Lung microvascular endothelial cell (primary cell): ENCODE measurements at places on chromosomes 6 and 20. TPM values are rescaled to one million over a fixed set of nuclear protein-coding genes. Genes with fewer than 3 reads are reported as not detected.

MUCL3 gene
- total RNA-seq, result not detected in 2 replicates

ZSCAN16 gene
- total RNA-seq, result 12.0 and 14.9 TPM in 2 replicates

PPP1R16B gene
- 163 and 169 TPM in 2 replicates for total RNA-seq

TREM2 gene
- not detected in 2 replicates for total RNA-seq

PNLDC1 gene
- not detected in 2 replicates for total RNA-seq

TINAG gene
- not detected in 2 replicates for total RNA-seq

SNAP91 gene
- 0.22 and 0.40 TPM in 2 replicates for total RNA-seq

PROCR gene
- 169 and 328 TPM in 2 replicates for total RNA-seq

FAM209A gene
- total RNA-seq, result not detected in 2 replicates

ZSCAN31 gene
- total RNA-seq, result 8.1 and 9.1 TPM in 2 replicates

ERVFRD-1 gene
- total RNA-seq, result under 0.01 TPM in 1 of 2 replicates, not detected in the other

BNIP5 gene
- total RNA-seq, result not detected in 2 replicates

ARMC12 gene
- 0.22 and 0.40 TPM in 2 replicates for total RNA-seq

CPXM1 gene
- 0.22 and 0.79 TPM in 2 replicates for total RNA-seq

MEI4 gene
- total RNA-seq, result not detected in 2 replicates

OR2B3 gene
- not detected in 2 replicates for total RNA-seq

- DNase-seq, result peak; percentile 29
Measured at GRCh38 chr6:72245565-72245964, 359.2 kb downstream of the RIMS1 start.

GRCh38 chr6:86355271-86355670, 582.1 kb upstream of the HTR1E start:
- no peak for DNase-seq

DNA sequence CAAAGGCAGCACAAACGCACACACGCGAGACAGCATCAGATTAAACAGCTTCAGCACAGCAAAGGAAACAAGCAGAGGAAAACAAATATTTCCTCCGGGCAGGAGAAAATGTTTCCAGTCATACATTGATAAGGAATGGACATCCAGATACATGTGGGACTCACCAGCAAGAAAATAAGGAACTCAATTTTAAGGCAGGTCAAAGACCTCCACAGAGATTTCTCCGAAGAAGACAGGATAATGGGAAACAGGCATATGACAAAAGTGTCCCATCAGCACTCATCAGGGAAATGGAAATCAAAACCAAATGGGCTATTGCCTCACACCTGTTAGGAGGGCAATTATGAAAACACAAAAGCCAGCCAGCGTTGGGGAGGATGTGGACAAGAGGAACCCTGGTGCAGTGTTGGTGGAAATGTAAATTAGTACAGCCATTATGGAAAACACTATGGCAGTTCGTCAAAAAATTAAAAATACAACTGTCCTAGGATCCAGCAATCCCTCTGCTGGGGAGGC, 9.7 kb upstream of the SLCO4A1 start:
- peak; percentile 54 for DNase-seq

GRCh38 chr20:38554986-38555385, 26.0 kb upstream of the ADIG start:
- DNase-seq, result no peak

DNA sequence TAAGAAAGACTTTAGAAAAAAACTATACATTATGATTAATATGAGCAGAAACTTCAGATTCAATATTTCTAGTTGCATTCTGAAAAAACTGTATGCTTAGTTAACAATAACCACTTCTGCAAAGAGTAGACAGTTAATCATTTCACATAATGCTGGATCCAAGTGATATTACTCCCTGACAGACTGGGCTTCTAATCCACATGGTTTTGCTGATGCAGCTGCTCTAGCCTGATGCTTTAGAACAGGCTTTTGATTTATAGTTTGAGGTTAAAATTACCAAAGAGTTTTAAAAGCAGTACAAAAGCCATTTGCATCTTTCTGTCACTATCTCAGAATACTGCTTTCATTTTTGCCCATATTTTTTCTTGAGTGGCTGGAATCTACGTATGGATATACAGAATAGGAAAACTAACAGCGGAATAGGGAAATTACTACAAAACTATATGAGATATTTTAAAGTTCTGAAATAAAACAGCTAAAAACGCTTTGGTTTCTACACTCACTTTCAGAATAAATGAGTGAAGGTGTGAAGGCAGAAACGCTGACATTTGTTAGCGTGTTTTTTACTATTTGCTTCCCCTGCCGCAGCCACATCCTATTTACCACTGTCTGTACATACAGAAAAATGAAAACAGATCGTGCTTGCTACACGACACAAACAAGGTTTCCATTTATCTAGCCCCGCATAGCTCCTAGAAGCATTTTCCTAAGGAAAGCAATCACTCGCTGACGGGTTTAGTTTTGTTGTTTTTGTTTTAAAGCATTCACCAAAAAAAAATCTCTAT, 61.7 kb downstream of the METTL24 start:
- DNase-seq, result no peak

- DNase-seq, result peak; percentile 93
Measured at GRCh38 chr6:142846883-142847287, 98.1 kb downstream of the HIVEP2 start.

DNA sequence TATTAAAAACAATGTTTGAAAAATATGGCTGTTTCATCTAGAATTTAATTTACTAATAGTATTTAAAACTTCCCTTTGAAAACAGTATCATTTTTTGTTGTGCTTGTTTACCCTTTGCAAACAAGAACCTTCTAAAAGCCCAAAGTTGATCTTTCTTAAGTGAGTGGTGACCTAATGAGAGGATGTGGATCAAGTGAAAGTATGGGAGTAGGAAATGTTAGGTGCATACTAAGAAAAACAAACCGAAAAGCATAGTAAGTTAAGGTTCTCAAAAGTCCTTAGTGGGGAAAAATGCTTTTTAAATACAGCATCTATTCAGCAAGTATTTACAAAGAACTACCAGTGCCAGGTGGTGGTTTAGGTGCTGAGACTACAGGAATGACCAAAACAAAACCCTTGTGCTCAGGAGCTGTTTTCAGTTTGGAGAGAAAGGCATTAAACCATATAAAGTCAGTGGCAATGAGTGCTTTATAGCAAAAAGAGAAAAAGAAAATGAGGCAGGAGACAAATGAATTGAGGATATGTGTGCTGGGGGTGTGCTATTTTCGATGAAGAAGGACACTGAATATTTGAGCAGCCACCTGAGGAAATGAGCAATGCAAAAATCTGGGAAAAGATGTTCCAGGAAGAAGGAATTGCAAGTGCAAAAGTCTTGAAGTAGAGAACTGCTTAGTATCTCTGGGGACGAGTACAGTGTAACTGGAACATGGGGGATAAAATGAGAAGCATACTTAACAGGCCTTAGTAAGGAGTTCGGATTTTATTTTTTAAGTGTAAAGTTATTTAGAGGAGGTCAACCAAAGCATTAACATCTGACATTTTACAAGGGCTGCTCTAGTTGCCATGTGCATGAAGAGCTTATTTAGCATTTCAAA, 24.0 kb downstream of the RNF146 start:
- DNase-seq, result no peak

GRCh38 chr20:57866250-57867106, 156.7 kb upstream of the PMEPA1 start:
- no peak for DNase-seq

- no peak for DNase-seq
Measured at GRCh38 chr20:24708411-24709295, 239.2 kb downstream of the SYNDIG1 start.

GRCh38 chr6:90446164-90446563, 140.7 kb downstream of the MAP3K7 start:
- peak; percentile 14 for DNase-seq

GRCh38 chr6:14127611-14128010, 10.0 kb downstream of the CD83 start:
- DNase-seq, result no peak

DNA sequence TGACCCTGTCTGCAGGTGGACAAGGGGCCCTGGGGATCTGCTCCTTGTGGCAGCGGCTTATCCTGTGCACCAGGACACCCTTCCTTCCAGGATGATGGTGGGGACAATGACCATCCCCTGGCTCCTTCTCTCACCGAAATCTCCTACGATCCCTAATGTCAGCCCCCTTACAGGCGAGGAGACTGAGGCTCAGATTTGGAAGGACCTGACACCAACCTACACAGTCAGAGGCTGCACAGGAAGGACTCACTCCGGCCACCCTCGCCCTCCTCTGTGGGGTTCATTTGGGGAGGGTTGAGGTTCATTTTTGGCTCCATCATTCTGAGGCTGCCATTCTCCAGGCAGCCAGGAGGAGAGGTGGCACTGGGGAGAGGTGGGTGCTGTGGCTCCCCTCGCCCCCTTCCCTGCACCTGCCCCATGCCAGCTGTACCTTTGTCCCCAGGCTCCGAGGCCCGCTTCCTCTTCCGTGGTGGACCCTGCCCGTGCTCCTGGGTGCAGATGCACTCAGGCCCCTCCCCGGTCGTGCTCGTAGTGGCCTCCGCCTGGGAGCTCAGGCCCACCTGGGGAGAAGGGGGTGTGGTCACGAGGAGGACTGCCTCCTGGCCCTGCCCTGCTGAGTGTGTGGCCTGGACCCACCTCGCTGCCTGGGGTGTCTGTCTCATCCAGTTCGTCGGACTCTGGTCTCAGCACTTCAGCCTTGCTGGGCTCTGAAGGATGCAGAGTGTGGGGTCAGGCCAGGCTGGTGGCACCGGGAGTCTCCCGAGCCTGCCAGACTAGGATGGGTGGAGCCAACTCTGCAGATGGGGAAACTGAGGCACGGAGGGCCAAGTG, 5.3 kb upstream of the CABLES2 start:
- no peak for DNase-seq

DNA sequence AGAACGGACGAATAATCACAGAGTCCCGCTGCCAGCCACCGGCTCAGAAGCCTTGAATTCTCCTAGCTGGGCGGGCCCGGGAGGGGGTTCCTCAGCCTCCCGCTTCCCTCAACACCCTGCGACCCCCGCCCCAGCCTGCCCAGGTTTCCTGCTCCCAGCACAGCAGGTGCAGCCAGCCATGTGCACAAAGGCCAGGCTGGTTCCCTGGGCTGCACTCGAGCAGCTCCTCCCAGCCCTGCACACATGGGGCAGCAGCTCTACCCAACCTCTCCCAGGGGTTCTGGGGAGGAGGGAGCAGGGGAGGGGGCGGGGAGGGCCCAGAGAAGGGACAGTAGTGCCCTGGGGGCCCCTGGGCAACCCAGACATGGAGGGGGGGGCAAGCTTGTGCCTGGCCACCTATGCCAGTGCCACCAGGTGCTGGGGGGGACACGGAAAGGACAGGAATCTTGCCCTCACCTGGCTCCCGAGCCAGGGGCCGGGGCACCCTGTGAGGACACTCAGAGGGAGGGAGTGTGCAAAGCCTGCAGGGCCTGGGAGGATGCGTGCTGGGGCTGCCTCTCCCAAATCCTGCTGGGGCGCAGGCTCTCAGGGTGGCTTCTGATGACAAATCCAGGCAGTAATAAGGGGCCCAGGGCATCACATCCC, 1.2 kb upstream of the NTSR1 start:
- DNase-seq, result no peak

GRCh38 chr20:8829256-8829655, 239.6 kb upstream of the PLCB4 start:
- no peak for DNase-seq

DNA sequence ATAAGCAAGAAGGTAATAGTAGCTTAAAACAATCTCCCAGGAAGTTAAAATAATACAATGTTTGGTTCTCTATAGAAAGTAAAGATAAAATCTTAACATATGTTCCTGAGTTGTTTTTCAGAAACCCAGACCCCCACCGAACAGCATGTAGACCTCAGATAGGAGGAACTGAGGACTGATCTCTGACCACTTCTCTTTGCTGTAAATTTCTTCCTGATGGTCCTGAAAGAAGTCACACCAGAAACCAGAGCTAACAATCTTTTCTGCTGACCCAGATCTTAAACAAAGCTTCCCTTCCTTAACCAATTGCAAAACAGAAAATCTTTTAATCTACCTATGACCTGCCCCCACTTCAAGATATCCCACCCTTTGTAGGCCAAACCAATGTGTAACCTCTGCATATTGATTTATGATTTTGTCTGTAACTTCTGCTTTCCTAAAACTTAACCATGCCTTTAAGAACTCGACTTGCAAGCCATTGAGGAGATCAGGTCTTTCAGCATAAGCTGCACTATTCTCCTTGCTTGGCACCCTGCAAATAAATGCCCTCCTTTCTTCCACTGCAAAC, 21.9 kb upstream of the BEND6 start:
- no peak for DNase-seq
